ENCODE measurements at places on chromosomes 3 and 15.

DNA sequence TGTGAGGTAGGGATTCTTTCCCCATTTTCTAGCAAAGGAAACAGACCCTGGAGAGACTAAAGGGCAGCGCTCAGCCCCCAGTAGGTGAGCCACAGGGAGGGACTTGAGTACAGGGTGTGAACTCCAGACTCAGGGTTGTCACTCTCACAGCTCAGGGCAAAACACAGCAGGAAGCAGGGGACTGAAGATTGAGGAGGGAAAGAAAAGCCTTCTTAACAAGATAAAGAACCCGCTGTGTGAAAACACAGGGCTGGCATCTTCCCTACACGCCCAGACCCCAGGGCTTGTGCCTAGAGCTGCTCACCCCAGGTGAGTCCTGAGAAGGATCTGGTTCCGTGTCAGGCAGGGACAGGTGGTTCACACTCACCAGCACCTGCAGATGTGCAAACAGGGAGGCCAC lies 59.6 kb downstream of the ABTB1 start:
- no peak for DNase-seq

DNA sequence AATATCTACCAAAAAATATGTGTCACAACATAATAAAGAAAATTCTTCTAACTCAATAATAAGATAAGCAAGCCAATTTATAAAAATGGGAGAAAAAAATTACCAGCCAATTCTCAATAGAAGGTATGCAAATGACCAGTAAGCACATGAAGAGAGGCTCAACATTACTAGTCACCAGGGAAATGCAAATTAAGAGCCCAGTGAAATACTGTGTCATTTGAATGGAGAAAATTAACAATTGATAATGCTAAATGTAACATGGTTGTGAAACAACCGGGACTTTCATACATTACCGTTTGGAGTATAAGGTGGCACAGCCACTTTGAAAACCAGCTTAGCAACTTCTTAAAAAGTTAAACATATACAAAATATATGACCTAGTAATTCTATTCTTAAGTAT lies 460.7 kb downstream of the IGSF11 start:
- DNase-seq: peak; percentile 45

- DNase-seq: no peak
These were observed 145.2 kb downstream of the KLF13 start for GRCh38 chr15:31471731-31472430.

GRCh38 chr3:172749230-172749965 lies 1.1 kb upstream of the ECT2 start:
- no peak for DNase-seq

- DNase-seq: no peak
These were observed 131.4 kb downstream of the EPHA3 start for GRCh38 chr3:89238846-89239245.

DNA sequence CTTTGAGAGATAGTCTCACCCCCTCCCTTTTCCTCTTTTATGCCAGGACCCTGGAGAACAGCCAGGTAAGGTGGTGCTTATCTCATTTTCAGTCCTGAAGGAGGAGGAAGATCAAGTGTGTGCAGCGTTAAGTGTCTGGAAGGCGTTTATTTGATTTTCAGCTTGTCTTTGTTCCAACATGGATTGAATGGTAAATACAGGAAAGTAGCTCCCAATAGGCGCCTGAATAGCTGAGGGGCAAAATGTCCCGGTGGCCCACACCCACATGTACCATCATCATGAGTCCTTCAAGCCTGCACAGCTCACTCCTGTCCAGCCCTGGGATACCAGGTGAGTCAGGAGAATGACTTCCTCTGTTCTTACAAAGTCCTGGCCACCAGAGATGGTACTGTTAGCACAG lies 73.5 kb downstream of the CEMIP start:
- DNase-seq: no peak

GRCh38 chr3:7707187-7707586 lies 794.4 kb upstream of the LMCD1 start:
- DNase-seq: no peak

- no peak for DNase-seq
These were observed 14.9 kb downstream of the LIPH start for GRCh38 chr3:185537369-185537970.

Data from NCI-H1048 (cell line).